CD4-positive, alpha-beta T cell treated with Interleukin-17A for 1 hour (primary cell): ENCODE measurements at places on chromosomes 5 and 9.

GRCh38 chr5:9474219-9475002 is 71.5 kb downstream of the SEMA5A start:
- DNase-seq: no peak

DNA sequence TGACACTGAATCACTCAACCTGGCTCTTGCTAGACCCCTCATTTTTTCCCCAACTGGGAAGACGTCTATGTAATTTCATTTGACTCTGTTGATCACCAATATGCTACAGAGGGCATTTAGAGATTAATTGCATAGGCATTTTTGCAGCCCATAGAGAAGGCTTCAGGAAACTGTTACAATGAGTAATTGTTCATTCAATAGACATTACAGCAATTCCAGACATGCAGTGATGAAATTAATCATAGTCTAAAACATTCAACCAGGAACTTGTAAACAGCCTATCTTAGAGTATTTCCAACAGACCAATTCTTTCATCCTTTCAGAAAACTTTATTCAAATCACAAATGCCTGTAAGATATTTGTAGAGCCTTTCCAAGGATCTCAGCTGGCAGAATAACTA is 122.3 kb downstream of the MARCHF11 start:
- no peak for DNase-seq

- no peak for DNase-seq
Measured at GRCh38 chr5:131169810-131170539, 769 bp upstream of the LYRM7 start.

DNA sequence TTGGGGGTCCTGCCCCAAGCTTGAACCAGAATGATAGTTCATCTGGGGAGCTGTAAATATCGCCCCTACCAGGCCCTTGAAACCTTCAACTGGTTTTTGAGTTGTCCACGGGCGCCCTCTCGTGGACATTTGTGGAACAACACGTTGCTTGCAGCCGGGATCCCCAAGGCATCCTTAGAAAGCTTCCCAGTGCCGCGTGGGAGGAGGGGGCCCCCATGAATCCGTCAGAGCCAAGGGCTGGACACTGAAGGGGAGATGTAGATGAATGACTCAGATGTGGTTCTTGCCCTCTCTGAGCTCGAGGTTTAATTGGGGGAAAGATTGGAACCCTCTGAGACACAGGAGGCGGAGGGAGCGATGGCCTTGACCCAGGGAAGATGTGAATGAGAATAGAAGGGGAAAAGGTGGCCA is 31.8 kb upstream of the ORM1 start:
- peak; percentile 60 for DNase-seq

DNA sequence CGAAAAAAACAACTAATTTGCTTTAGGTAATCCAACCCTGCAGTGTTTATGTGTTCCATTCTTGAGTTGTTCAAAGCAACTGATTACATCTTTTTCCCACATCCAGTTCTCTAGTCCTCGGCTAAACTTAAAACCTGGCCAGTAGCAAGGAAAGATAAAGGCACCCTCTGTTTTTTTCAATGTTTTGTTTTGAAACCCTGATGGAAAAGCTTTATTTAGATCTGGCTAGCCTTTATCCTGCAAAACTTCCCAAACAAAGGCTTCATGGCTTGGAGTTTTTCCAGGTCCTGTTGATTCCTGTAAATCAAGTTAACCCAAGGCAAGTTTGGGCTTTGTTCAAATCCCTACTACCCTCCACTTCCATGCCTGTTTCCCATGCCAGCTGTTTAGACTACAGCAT is 105.1 kb downstream of the CEMIP2 start:
- DNase-seq: no peak

GRCh38 chr5:10562201-10563109 is 1.4 kb upstream of the ANKRD33B start:
- DNase-seq: no peak

DNA sequence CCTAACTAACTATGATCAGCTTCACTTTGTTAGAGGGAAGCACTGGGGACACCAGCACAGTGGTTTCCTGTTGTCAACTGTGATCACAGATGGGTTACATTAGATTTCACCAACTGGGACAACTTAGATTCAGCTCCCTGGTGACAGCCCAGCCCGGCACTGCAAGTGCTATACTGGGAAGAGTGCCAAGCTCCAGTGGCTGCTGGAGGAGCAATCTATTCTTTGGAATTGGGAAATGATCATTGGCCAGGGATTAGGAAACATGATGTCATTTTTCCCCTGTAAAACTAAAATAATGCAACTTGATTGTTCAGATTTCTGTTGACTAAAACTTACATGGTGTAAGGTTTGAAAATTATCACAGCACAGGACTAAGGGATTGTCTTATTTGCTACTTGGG is 33.2 kb downstream of the PTGR1 start:
- DNase-seq: no peak

- DNase-seq: no peak
Measured at GRCh38 chr5:110663525-110663924, 62.9 kb downstream of the TMEM232 start.

- no peak for DNase-seq
Measured at GRCh38 chr9:127078988-127079387, 43.4 kb downstream of the ANGPTL2 start.

GRCh38 chr9:131927091-131927490 is 152.6 kb downstream of the MED27 start:
- DNase-seq: no peak

DNA sequence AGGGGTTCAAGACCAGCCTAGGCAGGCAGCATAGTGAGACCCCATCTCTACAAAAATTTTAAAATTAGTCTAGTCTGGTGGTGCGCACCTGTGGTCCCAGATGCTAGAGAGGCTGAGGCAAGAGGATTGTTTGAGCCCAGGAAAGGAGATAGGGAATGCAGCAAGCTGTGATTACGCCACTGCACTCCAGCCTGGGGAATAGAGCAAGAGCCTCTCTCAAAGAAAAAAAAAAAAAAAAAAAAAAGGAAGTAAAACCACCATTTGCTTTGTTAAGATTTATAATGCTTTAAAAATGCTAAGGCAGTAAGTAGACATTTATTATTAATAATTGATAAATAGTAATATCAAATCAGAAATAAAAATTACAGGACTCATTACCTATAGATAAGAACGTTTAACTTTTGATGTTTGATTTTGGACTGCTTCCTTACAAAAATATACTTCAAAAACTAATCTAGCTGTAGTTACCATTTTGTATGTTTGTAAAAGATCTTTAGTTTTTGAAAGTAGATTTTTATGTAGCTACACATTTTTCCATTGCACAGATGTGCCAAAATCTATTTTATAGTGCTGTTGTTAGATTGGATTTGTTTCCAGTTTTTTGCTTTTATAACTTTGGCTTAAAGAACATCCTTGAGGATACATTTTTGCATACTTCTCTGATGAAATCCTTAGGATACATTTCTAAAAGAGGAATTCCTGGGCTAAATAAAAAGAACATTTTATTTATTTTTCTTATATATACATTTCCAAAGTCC is 86.4 kb downstream of the INIP start:
- no peak for DNase-seq

- DNase-seq: no peak
Measured at GRCh38 chr9:75088646-75089372, 495 bp downstream of the OSTF1 start.

DNA sequence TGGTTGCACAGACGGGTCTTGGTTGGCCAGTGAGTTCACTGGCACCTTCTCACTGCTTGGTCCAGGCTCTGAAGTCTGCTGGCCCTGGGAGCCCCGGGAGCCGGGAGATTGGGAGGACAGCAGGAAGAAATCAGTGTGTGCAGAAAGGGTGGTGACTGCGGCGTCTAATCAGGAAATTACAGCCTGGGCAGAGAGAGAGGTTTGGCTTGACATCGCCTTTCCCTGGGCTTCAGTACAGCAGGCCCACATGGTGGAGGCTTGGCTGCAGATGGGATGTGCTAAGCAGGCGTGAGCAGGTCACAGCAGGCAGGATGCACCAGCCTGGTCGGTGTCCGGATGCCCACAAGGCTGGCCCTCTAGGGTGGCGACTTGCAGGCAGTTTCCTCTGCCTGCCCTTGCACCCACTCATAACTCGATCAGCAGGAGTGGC is 17.2 kb downstream of the PITX1 start:
- no peak for DNase-seq

GRCh38 chr9:70340572-70340971 is 73.9 kb downstream of the KLF9 start:
- DNase-seq: peak; percentile 40

- no peak for DNase-seq
Measured at GRCh38 chr5:150055326-150056074, 30.9 kb downstream of the CSF1R start.

- no peak for DNase-seq
Measured at GRCh38 chr9:114456929-114457328, 48.3 kb downstream of the WHRN start.

- no peak for DNase-seq
Measured at GRCh38 chr9:11915699-11916098, 777.5 kb upstream of the TYRP1 start.

DNA sequence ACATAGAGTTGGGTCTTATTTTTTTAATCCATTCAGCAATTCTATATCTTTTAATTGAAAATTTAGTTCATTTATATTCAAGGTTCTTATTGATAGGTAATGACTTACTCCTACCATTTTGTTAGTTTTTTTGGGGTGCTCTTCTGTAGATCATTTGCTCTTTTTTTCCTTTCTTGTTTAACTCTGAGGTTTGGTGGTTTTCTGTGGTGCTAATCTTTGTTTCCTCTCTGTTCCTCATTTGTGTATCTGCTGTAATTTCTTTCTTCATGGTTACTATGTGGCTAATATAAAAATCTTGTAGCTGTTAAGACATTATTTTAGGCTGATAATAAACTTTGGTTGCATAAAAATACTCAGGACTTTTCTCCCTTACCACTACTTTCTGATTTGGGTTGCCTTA is 181.6 kb upstream of the DMRTA1 start:
- DNase-seq: no peak

DNA sequence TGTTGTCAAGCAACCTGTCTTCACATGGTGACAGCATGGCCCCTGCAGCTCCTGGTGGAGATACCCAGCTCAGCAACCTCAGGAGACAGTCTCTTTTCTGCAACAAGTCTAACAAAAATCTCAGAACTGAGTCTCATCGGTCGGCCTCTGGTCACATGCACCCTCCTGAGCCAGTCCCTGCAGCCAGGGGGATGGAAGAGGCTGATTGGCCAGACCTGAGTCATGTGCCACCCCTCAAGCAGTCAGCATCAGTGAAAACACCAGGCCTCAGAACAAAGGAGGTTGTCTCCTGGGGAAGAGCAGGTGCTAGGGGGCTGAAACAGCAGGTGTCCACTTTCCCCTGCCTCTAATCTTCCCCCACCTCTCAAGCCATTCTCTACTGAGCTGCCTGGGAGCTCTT is 54.4 kb downstream of the SMIM23 start:
- DNase-seq: no peak
